NCI-H1694 (cell line): ENCODE measurements at places on chromosomes 4 and X.

DNA sequence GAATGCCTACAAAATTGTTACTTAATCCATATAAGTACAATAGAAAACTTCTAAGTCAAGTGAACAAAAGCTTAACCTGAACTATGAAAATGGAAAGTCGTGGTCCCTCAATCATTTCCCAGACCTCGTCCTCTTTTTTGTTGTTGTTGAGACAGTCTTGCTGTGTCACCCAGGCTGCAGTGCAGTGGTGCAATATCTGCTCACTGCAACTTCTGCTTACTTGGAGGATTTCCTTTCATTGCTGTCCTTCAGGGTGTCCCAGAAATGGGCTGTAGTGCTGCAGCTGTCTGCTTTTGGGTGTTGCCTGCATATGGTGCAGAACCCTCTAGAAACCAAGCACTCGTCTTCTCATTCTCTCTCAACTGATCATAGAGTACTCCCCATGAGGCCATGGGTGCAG, 75.0 kb upstream of the IL2 start:
- DNase-seq = no peak

DNA sequence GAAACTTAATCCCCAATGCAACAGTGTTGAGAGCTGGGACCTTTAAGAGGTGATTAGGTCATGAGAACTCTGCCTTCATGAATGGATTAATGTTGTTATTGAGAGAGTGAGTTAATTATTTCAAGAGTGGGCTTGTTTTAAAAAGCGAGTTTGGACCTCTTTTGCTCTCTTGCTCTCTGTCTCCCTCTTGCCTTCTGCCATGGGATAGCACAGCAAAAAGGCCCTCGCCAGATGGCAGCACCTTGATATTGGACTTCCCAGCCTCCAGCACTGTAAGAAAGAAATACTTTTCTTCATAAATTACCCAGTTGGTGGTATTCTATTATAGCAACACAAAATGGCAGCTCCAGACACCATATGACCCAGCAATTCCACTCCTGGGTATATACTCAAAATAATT, 7.0 kb upstream of the ATP6AP2 start:
- no peak for DNase-seq

- no peak for DNase-seq
Observed at GRCh38 chr4:70473679-70474078, 1.7 kb downstream of the MUC7 start.

DNA sequence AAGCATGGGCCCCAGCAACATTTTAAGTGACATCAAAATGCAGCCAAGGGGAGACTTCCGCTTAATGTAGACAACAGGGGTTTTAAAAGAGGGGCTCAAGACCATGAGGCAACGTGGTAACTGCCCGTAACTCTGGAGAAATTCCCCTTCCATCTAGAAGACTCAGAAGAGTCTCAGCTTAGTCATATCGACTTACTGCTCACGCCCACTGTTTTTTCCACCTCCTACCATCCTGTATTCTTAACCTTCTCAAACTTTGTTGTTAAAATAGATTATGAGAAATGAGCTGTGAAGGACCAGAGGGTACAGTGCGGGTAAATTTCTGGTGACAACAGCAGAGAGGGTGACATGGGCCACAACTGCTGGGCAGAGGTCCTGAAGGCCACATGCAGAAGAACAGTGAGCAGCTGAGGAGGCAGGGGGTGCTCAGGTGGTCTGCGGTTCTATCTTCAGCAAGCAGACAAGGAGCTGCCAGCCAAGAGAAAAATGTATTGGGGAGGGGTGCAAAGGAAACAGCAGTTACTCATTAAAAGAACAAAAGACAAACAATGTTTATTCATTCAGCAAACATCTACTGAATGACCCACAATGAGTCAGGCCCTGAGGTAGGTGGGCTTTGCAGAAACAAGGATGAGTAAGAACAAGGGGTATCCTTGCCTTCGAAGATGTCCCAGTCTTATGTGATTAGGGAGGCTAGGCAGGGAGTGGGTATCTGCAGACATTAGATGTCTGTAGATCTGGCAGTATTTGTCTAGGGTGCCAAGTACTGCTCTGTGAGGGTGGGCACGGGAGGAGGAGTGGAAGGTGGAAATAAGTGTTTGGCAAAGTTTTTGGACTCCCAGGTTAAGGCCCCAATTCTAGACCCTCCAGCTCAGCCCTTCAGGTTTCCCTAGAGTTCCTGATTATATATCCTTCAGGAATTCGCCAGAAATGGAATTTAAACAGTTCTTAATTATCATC, 175.3 kb downstream of the TSPAN5 start:
- DNase-seq = no peak

DNA sequence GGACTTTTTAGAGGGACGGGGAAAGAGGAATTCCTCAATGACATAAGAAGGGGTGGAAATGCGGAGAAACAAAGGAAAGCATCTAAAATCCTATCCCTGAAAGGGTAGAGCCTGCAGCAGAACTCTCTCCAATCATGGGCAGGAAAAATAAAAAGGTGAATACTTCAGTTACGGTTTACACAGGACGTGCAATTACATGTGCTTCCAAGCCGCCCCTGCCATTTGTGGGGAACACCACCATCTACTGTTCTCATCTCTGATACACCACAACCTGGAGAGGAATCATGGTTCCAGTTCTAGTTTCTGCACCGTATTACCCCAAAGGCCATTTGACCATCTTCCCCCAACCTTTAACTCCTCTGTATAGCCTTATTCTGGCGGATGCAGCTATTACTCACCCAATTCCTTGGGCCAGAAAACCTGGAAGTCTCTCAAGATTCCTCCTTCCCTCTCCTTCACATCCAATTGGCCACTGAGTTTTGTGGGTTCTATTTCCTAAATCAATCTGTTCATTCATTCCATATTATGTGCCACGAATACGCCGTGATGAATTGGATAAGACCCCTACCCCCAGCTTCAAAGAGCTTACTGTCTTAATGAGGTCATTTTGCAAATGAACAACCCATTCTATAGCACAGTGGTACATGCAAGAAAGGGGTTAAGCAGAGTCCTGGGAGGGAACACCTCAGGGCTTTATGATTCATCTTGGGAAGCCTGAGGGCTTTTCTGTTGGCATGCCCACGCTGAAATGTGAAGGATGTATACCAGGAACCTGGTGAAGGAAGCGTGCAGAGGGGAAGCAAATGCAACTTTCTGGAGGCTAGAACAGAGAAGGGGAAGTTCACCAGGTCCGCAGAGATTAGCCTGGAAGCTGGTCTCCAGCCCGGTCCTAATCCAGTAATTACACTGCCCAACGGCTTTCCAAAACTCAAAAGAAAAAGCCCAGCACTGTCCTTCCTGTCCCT, 1.4 kb upstream of the MSL3 start:
- no peak for DNase-seq

- peak; percentile 55 for DNase-seq
Observed at GRCh38 chr4:38179690-38180377, 219.6 kb downstream of the PTTG2 start.

GRCh38 chrX:30593440-30594200, 16.1 kb upstream of the TASL start:
- DNase-seq = no peak

DNA sequence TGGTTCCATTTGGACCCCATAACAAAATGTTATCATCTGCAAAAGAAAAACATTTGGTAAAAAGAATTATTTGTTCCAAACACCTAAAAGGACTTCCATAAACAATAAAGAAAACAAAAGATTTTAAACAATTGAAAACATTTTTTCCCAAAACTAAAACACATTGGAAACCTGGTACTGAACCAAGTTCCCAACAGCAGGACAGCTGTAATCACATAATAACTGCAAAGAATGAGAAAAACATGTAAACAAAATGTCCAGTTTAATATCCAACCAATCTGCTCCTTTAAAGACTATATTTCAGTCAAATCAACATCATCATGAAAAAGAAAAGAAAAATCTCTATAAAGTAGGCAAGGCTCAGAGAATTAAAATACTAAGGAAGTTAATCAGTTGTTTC, 36.3 kb downstream of the PRDM5 start:
- no peak for DNase-seq

GRCh38 chr4:147605499-147605898, 11.7 kb upstream of the TMEM184C start:
- no peak for DNase-seq

- no peak for DNase-seq
Observed at GRCh38 chrX:18884916-18885315, 99.0 kb downstream of the PHKA2 start.

- no peak for DNase-seq
Observed at GRCh38 chr4:3486541-3487540, 23.7 kb downstream of the DOK7 start.
